Stromal cell of bone marrow (primary cell): ENCODE measurements at places on chromosomes 2 and 18.

- DNase-seq = peak; percentile 41
These were observed 88.1 kb upstream of the KLF7 start for GRCh38 chr2:207253666-207254345.

GRCh38 chr18:27008575-27008974 is 143.1 kb upstream of the AQP4 start:
- DNase-seq = no peak

DNA sequence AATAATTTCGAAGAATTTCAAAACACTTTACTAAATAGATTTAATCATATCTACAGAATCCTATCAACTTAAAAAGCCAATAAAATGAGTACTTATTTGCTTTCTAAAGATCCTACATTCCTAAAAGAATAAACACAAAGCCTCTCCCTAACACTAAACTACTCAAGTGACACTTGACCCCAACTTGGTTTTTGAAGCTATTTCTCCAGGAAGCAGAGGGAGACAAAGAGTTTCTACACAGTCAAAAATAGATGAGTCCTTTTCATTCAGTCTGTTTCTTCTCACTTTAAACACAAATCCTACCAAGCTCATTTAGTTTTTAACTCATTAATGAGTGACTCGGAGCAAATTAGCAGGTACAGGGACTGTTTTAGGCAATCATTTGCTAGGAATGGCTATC is 2.1 kb downstream of the ATL2 start:
- peak; percentile 11 for DNase-seq

DNA sequence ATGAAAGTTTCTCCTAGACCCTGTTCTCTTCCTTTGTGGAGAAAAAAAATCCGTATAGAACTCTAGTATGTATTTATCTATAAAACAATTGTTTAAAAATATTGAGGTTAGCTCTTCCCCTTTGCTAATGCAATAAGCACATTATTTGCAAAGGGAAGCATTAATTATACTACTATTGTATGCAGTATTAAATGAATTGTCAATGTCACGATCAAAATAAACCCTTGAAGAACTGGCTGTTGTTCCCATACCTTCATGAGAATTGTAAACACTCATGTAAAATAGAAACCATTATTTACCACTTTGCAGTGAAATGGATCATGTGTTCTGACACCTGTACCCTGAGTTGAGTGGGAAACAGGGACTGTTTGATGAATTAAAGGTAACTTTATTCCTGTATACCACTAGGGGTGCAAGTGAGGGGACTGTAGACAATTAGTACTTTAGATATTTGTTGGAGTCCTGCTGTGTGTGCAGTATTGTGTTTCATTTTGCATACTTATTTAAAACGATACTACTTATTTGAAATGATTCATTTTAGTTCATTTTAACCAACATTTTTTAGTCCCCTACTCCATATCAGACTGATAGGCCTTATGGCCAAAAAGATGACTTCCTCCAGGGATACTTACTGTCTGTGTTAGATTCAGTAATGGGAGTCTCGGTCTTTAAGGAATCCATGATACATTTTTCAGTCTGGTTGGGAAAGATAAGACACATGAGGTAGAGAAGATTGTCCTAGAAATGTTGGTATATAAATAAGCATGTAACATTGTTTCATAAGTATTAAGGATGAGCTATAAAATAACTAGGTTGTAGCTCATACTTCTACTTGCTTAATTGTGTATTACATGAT is 7.9 kb downstream of the PKP4 start:
- DNase-seq = no peak

GRCh38 chr2:238924032-238924431 is 76.1 kb downstream of the TWIST2 start:
- DNase-seq = no peak

GRCh38 chr2:56372071-56372656 is 188.4 kb downstream of the CCDC85A start:
- DNase-seq = no peak

DNA sequence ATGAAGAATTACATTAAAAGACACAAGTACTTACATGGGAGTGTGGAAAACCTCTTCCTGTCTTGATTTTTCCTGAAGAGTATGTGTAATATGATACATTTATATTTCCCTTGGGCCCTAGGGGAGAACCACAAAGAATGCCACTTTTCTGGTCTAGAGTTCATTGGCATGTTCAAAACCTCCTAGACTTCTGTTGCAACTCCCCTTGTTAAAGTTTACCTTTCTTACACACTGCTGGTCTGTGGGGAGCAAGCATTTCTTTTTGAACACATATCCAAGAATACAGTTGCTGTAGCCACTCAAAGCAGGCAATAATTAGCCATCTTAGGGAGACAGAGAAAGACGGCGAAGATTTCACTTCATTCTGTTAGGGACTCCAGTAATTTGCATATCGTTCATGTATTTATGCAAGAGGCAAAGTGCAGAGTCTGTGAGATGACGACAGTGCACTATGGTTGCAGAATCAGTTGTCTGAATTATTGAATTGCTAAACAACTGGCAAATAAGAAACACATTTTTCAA is 103.5 kb downstream of the NOL4 start:
- DNase-seq = no peak

- no peak for DNase-seq
These were observed 1.2 kb downstream of the M1AP start for GRCh38 chr2:74646834-74647482.

DNA sequence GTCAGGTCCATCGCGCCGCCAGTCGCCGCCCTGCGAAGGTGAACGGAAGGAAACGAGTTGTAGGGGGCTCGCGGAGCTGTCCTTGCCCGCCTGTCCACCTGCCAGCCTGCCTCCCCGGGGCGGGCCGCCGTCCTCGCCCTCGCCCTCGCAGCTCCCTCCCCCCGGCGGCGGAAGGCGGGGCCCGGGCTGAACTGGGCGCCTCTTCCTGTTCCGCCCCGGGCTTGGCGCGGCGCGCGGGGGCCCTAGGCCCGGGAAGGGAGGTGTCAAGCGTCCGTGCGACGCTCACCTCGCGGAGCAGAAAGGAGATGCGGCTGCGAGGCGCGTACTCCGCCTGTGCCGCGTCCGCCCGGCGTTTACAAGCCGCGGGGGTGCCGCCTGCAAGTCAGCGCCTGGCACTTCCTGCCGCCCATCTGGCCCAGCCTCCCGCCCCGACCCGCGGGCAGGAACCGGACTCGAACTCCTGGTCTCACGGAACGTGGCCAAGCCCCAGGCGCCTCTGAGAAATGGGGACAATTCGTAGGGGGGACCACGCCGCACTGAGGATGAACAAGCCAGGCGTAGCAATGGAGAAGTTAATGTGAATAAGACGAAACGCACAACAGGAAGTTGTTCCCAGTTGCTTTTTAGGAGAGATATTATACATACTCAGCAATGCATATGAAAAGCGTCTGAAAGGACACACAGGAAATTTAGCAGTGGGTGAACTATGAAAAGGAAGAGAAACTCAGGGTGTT is at the start of gene CNPPD1:
TSS of gene CNPPD1 (minus strand) at position 108 of the 734 bp plus-strand sequence. CDS start at position 11, 97 bp downstream.
- peak; percentile 67 for DNase-seq

GRCh38 chr2:226211439-226211838 is 588.2 kb downstream of the IRS1 start:
- DNase-seq = peak; percentile 40

- no peak for DNase-seq
These were observed 39.5 kb upstream of the ASXL3 start for GRCh38 chr18:33538418-33539042.

DNA sequence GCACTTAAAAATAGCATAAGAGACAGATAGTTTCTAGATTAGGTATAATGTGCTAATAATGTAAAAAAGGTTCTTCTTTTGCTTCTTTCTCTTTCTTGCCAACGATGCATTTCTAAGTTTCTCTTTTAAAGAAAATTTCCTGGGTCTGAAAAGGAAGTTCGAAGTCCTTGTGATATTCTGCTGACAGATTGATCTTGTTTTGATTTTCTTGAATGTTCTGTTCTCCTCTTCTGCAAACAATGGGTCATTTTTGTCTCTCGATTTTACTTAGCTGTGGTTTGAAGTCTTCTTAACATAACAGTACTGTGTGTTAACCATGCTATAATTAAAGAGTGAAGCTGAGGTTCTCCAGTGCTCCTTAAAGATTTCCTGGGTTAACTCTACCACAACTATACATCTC is 61.1 kb upstream of the ACYP2 start:
- no peak for DNase-seq

GRCh38 chr2:86003967-86004366 is 101.7 kb downstream of the POLR1A start:
- no peak for DNase-seq

- no peak for DNase-seq
These were observed 124.9 kb downstream of the GRB14 start for GRCh38 chr2:164496421-164496820.

GRCh38 chr2:11862049-11862448 is 115.6 kb downstream of the LPIN1 start:
- no peak for DNase-seq

DNA sequence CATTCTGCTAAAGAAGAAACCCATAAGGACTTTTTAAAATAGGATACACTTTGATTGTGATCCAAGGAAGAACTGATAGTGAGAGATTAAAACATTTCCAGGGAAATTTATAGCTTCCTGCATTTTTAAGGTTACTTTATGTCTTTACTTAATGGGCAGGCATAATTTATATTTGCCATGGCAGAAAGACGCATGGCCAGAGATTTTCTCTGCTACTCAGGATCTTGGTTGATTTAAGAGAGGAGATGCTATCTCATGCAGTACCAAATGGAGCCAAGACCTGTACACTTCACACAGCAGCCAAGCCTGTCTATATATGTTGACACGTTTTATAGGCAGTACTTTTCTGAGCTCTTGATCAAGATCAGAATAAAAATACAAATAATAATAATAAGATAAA is 60.9 kb upstream of the NT5C1B start:
- DNase-seq = no peak

DNA sequence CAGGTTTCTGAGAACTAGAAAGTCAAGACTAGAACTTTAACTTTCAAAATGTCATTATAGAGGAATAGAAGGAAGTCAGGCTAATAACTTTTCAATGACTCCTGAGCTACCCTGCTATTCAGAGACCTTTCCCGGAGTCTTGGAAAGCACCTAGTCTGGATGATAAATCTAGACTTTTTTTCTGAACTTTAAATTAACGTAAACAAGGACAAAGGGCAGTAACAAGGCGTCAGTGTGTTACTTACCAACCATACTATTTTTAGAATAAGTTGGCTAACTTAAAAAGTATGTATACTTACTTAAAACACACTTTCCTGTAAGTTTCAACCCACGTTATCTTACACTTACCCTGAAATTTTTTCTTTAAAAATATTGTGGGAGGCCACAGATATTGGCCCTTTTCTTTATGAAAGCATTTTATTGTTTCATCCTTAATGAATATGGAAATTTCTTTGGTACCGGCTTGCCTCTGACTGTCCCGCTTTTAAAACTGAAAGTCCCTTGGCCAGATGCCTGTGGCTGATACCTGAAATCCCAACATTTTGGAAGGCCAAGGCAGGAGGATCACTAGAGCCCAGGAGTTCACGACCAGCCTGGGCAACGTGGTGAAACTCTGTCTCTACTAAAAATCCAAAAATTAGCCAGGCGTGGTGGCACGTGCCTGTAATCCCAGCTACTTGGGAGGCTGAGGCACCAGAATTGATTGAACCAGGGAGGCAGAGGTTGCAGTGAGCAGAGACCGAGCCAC is 9.7 kb downstream of the PMAIP1 start:
- DNase-seq = no peak

DNA sequence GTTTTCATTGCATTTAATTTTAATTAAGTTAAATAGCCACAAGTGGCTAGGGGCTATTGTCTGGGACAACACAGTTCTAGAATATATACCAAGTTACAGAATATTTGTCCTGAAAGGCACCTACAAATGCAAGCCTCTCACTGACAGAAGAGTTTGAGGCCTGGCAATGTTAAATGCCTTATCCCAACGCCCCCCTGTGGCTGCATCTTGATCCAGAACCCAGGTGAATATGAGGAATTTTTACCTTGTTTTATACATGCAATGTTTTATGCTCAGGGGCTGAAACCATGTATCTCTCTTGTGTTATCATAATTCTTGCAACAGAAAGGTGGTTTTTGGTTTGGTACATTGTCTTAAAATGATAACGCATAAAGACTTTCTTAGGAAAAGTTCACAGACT is 71.8 kb upstream of the SEC11C start:
- no peak for DNase-seq

DNA sequence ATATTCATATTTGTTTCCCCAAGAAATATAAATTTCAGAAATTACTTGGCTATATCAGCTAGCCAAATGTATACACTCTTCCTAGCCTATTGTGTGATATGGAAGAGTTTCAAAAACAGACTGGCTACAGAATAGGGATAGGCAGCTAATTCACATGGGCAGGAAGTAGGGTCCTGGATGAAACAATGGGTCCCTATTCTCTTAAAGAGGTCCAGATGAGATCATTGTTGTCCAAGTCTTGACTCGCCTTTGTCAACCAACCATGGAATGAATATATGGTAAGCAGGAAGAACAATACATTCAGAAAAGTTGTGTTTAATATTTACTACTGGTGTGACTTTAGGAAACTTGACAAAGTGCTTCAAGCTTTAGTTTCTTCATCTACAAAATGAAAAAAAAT is 319.9 kb downstream of the NBAS start:
- DNase-seq = no peak

- peak; percentile 84 for DNase-seq
These were observed 94.3 kb upstream of the ITGB6 start for GRCh38 chr2:160294339-160294803.

GRCh38 chr18:39840856-39841481 is 2114.1 kb upstream of the PIK3C3 start:
- no peak for DNase-seq

DNA sequence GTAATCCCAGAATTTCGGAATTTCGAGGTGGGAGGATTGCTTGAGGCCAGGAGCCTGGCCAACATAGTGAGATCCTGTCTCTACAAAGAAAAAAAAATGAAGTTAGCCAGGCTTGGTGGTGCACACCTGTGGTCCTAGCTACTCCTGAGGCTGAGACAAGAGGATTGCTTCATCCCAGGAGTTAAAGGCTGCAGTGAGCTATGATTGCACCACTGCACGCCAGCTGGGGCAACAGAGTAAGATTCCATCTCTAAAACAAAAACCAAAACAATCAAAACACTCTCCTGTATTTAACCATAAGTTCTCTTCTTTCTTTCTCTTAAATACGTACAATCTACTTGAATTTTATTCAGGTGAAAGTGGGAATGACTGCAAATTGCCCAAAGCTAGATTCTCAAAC is 33.8 kb upstream of the NEDD4L start:
- no peak for DNase-seq

GRCh38 chr18:76566987-76567386 is 71.9 kb upstream of the ZNF516 start:
- DNase-seq = no peak

- DNase-seq = no peak
These were observed 17.6 kb upstream of the PDIA6 start for GRCh38 chr2:10830203-10830602.
